CD4-positive, alpha-beta T cell treated with Interleukin-10 for 1 hour (primary cell): ENCODE measurements at places on chromosomes 13 and 19.

- no peak for DNase-seq
These were observed 8.3 kb upstream of the SHISA7 start for GRCh38 chr19:55451163-55451964.

DNA sequence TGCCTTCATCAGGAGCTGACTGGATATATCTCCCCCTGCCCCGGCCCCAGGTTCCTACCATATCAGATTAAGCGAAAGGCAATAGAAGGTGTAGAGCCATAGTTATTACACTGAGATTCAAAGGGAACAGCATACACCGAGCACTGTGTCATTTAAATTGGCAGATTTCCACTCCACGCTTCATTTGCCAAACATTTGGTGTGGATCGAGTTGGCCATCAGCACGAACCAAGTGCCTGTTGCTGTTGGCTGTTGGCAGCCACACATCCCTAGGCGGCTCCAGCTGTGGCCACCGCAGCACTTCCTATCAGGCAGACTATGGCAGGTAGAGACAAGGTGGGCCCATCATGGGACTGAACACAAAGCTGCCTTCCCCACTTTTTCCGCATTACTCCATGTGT is 115.8 kb downstream of the CCNA1 start:
- no peak for DNase-seq

GRCh38 chr13:78881751-78882150 is 222.8 kb upstream of the OBI1 start:
- no peak for DNase-seq

GRCh38 chr13:50712881-50713280 is 130.6 kb downstream of the DLEU7 start:
- DNase-seq, result no peak
